ENCODE measurements at places on chromosomes 13 and 19.
A peak's percentile ranks its signal among the peaks of the same experiment; 100 is the strongest.

GRCh38 chr13:80939581-80939980 lies 598.7 kb upstream of the SPRY2 start:
- no peak for DNase-seq

- DNase-seq: no peak
Measured at GRCh38 chr19:12655546-12655945, 11.0 kb downstream of the MAN2B1 start.

- DNase-seq: peak; percentile 63
Measured at GRCh38 chr19:16185768-16186123, 536 bp downstream of the FAM32A start.

GRCh38 chr19:40862333-40862732 lies 12.1 kb upstream of the CYP2A6 start:
- DNase-seq: no peak

GRCh38 chr13:58472483-58472882 lies 840.9 kb downstream of the PCDH17 start:
- DNase-seq: no peak

DNA sequence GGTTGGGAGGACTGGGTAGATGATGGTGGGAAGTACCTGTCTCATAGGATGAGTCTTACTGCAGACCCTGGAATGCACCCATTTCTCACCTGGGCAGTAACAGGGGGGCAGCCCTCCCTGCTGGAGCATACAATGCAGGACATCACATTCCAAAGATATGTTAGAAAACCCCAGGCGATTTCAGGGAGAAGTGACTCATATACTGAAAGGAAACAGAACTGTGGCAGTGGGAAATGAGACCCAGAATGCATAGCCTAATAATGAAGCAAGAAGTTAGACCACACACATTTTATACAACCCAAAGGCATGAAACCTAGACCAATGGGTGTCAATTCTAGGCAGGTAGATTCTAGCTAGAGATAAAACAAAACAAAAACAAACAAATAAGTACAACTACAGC lies 402.7 kb downstream of the IRS2 start:
- no peak for DNase-seq

DNA sequence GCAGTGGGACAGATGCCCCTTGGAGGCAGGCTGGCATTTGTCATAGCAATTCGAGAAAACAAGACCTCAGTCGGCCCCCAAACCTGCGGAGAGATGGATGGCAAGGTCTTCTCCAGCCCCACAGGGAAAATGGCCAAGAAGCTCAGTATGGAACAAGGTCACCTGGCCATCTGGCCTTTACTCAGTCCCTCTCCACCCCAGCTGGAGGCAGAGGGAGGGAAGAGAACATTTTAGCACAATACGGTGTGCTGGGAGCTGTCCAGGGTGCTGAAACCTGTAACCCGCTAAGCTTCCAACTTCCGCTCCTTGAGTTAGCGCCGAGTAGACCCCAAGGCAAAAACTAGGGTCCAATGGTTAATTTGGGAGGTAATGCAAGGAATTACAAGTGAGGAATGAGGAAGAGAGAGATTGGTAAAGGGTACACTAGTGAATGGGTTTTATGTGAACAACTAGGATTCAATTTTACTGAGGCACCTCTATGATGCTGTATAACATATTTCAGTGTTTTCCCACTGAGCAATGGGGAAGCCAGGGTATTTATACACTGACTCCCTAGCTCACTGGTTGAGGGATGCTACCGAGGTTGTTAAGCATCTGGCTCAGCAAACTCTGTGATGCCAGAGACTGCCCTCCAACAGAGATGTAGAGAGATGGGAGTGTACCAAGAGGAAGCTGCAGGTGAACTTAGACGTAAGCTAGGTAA lies 64.3 kb downstream of the CACNA1A start:
- no peak for DNase-seq

DNA sequence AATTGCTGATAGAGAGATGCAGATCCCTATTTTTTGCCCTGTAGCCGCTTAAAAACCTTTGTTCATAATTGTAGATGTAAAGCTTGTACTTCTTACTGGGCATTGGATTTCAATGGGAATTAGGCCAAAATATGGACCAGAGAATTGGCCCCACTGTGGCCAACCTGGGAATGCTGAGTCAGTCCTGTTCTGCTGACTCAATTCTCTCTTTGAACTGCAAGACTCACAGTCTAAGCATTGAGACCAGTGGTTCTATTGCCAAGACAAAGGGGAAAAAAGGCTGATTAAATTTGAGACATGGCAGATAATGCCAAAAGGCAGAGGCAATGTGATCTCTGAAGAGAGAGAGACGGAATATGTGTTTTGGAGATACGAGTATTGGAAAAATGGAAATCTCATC lies 72.5 kb upstream of the UBL3 start:
- DNase-seq: no peak

Measured in SHP77 (cell line).